ENCODE measurements at places on chromosomes 13 and 19. TPM values are rescaled to one million over a fixed set of nuclear protein-coding genes. Genes with fewer than 3 reads are reported as not detected.

Gene NCR1
- 0.32 TPM for total RNA-seq

DNA sequence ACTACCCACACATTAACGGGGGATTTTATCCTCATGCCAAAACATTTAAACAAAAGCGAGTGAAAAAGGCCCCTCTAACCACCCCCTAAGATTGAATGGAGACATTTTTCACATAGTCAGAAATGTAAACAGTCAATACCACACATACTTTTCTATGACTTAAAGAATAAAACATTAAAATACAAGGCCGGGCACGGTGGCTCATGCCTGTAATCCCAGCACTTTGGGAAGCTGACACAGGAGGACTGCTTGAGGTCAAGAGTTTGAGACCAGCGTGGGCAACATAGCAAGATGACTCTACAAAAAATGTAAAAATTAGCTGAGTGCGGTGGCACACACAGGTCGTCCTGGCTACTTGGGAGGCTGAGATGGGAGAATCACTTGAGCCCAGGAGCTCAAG is 47.3 kb downstream of the MPHOSPH8 start:
- H3K36me3 ChIP-seq: peaks cover 12% of the 10 kb centered on the region
- no peaks in the 10 kb centered on the region for H3K4me1 ChIP-seq
- no peak overlapping the region for H3K27ac ChIP-seq

Gene GPR183
- total RNA-seq: 1.4 TPM

Gene CD33
- total RNA-seq: 2.5 TPM

DNA sequence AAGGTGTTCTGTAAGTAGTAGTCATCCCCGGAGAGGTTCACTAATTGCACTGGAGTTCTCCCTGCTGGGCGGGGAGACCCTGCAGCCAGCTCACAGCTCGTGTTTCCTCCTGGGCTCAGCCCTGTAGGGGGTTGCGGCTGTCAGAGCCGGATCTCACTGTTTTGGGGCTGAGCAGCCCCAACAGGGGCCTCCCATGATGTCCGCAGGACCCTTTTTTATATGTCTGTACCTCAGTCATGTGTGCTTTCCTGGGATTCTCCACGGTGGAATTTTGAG is 130.2 kb upstream of the MCF2L start:
- H3K4me1 ChIP-seq: no peaks in the 10 kb centered on the region
- H3K36me3 ChIP-seq: peaks cover 67% of the 10 kb centered on the region
- DNase-seq: no peak
- no peak overlapping the region for H3K4me3 ChIP-seq
- no peaks in the 10 kb centered on the region for H3K27me3 ChIP-seq
- H3K27ac ChIP-seq: no peak overlapping the region

GRCh38 chr19:18173572-18174288 is at the start of gene IFI30:
Gene IFI30, plus strand, starts transcription at chr19:18173813. Its CDS starts 29 bp downstream, at chr19:18173842.
- DNase-seq: peak; percentile 75
- H3K27me3 ChIP-seq: no peaks in the 10 kb centered on the region
- H3K27ac ChIP-seq: peak within 1 kb of the TSS; percentile 41
- peaks cover 10% of the 10 kb centered on the region for H3K4me1 ChIP-seq
- peaks cover 11% of the 10 kb centered on the region for H3K36me3 ChIP-seq

- H3K27me3 ChIP-seq: no peaks in the 10 kb centered on the region
- no peak overlapping the region for H3K4me3 ChIP-seq
- no peak overlapping the region for H3K27ac ChIP-seq
- no peak for DNase-seq
These were observed 229.4 kb downstream of the ITGBL1 start for GRCh38 chr13:101681834-101682233.

DNA sequence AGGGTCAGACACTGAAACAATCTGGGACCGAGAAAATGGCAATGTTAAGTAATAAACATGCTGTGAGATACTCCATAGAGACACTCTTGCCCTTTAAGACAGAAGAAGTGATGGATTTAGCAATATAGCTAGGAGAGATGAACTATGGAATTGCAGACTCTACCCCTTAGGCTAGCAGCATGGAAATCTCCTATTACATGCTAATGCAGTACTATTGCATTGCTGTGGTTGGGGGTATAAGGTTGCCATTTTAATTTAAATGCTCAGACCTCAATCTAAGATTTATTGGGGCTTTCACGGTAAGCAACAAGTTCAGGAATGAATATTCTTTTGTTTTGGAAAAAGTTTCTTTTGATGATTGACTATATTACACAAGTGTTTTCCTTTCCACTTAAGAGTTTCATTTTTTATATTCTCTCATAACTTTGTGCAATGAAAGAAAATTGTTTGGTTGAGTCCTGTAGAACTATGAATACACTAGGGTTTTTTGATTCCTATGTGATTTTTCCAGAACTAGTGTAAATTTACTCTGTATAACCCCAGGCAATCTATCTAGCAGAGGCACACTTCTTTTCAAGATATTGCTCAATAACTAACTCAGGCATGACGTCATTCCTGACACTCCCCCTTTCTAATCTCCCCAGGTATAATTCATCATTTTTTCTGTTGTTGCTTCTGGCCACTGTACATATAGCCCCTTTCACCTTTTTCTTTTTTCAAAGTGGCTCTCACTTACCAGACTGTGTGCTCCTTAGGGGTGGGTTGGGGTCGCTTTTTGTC is 394.7 kb upstream of the KLF12 start:
- no peak for DNase-seq
- H3K4me3 ChIP-seq: no peak overlapping the region
- H3K4me1 ChIP-seq: no peaks in the 10 kb centered on the region

GRCh38 chr19:32708457-32708856 is 11.1 kb upstream of the TDRD12 start:
- no peak overlapping the region for H3K4me3 ChIP-seq
- H3K27me3 ChIP-seq: no peaks in the 10 kb centered on the region
- no peaks in the 10 kb centered on the region for H3K4me1 ChIP-seq
- peaks cover 53% of the 10 kb centered on the region for H3K36me3 ChIP-seq

Gene ZNF749
- 11.9 TPM for total RNA-seq

Gene ALKBH7
- total RNA-seq: 120 TPM

- H3K27me3 ChIP-seq: no peaks in the 10 kb centered on the region
- no peak for DNase-seq
- H3K27ac ChIP-seq: no peak overlapping the region
- no peaks in the 10 kb centered on the region for H3K4me1 ChIP-seq
- H3K4me3 ChIP-seq: no peak overlapping the region
These were observed 723.9 kb downstream of the GPC5 start for GRCh38 chr13:92122186-92122853.

Gene PNMA8A
- total RNA-seq: 3.8 TPM

GRCh38 chr13:52128714-52129700 is at the start of gene NEK5:
Gene NEK5, minus strand, starts transcription at chr13:52129073. Its CDS starts 1,591 bp downstream, at chr13:52127482.
- no peaks in the 10 kb centered on the region for H3K4me1 ChIP-seq
- H3K27ac ChIP-seq: no peak within 1 kb of the TSS
- H3K36me3 ChIP-seq: peaks cover 30% of the 10 kb centered on the region

GRCh38 chr13:33510350-33510970 is 224.9 kb upstream of the STARD13 start:
- no peak overlapping the region for H3K4me3 ChIP-seq
- H3K27me3 ChIP-seq: no peaks in the 10 kb centered on the region
- no peak for DNase-seq

Gene GJA3
- total RNA-seq: 0.06 TPM

DNA sequence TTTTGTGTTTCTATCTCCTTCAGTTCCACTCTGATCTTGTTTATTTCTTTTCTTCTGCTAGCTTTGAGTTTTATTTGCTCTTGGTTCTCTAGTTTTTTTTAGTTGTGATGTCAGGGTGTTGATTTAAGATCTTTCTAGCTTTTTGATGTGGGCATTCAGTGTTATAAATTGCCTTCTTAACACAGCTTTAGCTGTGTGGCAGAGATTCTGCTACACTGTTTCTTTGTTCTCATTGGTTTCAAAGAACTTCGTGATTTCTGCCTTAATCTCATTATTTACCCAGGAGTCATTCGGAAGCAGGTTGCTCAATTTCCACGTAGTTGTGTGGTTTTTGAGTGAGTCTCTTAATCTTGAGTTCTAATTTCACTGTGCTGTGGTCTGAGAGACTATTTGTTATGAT is 251.7 kb upstream of the HTR2A start:
- H3K27ac ChIP-seq: no peak overlapping the region
- no peaks in the 10 kb centered on the region for H3K27me3 ChIP-seq
- H3K36me3 ChIP-seq: no peaks in the 10 kb centered on the region
- H3K4me3 ChIP-seq: no peak overlapping the region

Gene CYP2A7
- 0.71 TPM for total RNA-seq

Gene SHC2
- 5.4 TPM for total RNA-seq

- no peaks in the 10 kb centered on the region for H3K4me1 ChIP-seq
- no peak overlapping the region for H3K27ac ChIP-seq
- no peaks in the 10 kb centered on the region for H3K36me3 ChIP-seq
- H3K27me3 ChIP-seq: no peaks in the 10 kb centered on the region
- H3K4me3 ChIP-seq: no peak overlapping the region
These were observed 1653.0 kb upstream of the MIR17HG start for GRCh38 chr13:89694451-89694850.

DNA sequence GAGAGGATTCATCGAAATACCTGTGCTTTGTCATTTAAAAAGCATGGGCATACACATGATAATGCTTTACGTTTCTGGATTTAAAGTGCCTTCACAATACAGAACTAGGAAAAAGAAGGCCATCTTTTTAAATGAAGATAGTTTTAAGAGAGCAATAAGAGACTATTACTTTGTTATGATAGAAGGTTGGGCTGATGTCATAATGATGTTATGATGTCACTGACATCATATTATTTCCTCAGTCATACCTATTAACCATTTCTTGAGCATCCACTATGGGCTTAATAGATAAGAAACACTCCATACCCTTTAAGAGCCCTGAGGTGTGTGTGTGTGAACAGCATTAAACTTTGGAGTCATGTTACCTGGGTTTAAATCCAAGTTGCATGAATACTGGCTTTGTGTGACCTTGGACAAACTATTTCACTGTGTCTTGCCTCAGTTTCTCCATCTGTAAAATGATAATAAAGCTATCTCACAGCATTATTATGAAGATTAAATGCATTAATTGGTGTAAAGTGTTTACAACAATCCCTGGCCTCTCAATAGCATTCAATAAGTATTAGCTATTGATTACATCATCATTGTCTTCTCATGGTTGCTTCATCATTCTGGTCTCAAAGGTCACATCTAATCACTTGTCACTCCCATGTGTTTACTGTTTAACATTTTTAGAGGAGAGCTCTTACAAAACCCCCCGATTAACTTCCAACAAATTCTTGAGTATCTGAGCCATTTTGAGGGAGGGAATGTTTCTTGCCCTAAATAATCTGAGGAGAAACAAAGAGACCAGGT is 11.1 kb downstream of the ZNF181 start:
- no peaks in the 10 kb centered on the region for H3K4me1 ChIP-seq
- H3K4me3 ChIP-seq: no peak overlapping the region
- H3K36me3 ChIP-seq: no peaks in the 10 kb centered on the region

Gene C5AR1
- 5.0 TPM for total RNA-seq

DNA sequence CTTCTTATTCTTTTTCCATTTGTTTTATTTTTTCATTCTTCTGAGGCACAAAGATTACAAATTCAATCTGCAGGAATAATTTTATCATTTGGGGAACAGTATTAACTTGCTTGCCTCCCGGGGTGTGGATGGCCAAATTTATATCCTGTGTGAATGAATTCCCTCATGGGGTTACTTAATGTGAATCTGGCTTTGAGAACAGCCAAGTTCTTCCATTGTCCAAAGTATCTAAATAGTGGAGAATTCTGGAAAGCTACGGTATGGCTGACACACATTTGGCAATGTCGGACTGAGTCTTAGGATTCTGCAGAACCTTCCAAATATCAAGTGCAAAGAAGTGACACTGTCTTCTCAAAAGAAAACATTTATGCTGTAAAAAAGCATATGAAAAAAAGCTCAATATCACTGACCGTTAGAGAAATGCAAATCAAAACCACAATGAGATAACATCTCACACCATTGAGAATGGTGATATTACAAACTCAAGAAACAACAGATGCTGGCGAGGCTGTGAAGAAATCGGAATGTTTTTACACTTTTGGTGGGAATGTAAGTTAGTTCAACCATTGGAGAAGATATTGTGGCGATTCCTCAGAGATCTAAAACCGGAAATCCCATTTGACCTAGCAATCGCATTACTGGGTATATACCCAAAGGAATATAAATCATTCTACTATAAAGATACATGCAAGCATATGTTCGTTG is 620.2 kb downstream of the EFNB2 start:
- H3K4me3 ChIP-seq: no peak overlapping the region
- DNase-seq: no peak
- H3K27ac ChIP-seq: no peak overlapping the region
- no peaks in the 10 kb centered on the region for H3K27me3 ChIP-seq

DNA sequence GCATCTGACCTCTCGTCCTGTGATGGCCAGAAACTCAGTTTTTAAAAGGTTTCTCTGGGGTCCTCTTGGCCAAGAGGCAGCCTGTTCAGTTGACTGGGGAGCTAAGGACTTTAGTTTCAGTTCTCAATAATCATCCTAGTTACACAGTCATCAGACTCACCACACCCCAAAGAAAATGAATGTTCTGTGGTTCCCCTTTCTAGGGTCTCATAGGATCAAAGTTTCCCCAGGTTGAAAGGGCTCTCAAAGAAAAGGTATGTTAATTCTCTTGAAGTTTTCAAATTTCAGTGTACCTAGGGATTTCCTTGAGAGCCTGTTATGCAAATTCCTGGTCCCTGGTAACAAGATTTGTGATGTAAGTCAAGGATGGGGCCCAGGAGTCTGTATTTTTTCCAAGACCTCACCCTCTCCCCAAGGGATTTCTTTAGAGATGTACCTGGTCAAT is 94.9 kb downstream of the FAM216B start:
- no peaks in the 10 kb centered on the region for H3K36me3 ChIP-seq
- H3K27me3 ChIP-seq: no peaks in the 10 kb centered on the region
- H3K27ac ChIP-seq: no peak overlapping the region
- DNase-seq: no peak
- no peaks in the 10 kb centered on the region for H3K4me1 ChIP-seq

Gene ZNF568
- total RNA-seq: 13.9 TPM

DNA sequence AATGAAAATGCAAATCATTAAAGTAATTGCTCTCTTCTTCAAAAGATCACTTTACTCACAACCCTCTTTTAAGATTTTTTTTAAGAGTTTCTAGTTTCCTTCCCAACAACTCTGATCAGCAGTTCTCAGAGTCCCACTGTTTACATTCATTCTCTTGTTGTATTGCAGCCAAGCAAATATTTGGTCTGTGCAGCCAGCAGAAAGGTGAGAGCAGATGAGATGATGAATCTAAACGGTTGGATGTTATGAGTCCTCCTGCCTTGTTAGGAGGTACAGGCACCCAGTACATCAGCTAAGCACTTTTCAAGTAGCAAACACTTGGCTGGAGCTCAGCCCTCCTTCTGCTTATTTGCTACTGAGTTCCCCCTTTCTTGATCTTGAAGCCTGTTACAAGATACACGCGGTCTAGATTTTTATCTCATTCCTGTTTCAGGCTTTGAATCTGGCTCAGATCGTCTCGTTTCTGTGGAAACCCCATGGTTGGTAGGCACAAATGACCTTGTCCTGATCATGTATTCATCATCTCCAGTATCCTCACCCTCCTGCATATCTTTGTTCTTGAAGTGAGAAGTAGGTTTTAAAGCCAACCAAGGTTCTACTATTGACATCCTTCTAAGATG is 300.7 kb downstream of the DCT start:
- no peaks in the 10 kb centered on the region for H3K36me3 ChIP-seq
- H3K27me3 ChIP-seq: no peaks in the 10 kb centered on the region
- no peak for DNase-seq
- H3K4me3 ChIP-seq: no peak overlapping the region
